ENCODE measurements at places on chromosomes 4 and X. TPM values are rescaled to one million over a fixed set of nuclear protein-coding genes. Genes with fewer than 3 reads are reported as not detected.
A peak's percentile ranks its signal among the peaks of the same experiment; 100 is the strongest.

GRCh38 chrX:114924423-114924822 lies 93.0 kb downstream of the IL13RA2 start:
- DNase-seq = no peak

Gene L1CAM
- total RNA-seq = 0.57 TPM

GRCh38 chr4:169063441-169063840 lies 53.4 kb upstream of the CBR4 start:
- DNase-seq = no peak

Gene ITGB1BP2
- 5.1 TPM for total RNA-seq

DNA sequence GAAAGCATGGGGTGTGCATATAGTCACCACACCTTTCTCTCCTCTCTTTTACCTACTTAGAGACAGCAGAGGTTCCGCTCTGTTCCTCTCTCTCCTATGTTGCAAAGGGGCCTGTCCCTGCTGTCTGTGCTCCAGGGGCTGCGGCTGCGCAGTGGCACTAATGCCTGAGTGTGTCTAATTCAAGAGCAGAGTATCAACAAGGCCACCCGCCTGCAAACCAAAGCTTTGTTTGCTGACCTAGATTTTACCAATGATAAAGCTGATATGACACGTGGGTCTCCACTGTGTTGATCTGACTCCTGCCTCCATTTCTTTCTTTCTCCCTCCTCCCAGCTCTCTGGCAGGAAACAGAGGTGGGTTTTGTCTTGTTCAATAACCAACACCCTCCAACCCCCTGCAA lies 74.9 kb downstream of the NSG1 start:
- DNase-seq = peak; percentile 31

- no peak for DNase-seq
Measured at GRCh38 chr4:7021355-7021754, 21.8 kb upstream of the TADA2B start.

DNA sequence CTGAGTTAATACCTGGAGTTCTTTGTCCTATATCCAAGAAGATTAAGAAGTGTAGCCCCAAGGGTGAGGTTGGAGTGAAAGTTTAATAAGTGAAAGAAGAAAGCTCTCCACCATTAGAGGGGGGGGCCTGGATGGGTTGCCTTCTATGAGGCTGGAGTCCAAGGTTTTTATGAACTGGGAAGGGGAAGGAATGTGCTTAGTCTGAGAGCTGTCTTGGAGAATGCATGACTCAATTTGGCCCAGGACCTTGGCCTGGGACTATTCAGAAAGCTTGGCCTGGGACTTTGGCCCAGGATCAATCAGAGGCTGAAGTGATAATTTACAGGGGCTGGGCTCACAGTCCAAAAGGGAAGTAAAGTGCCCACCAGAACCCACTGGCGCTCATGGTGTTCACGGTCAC lies 1049.0 kb upstream of the GRIA3 start:
- no peak for DNase-seq

Gene TCEAL7
- total RNA-seq = not detected

DNA sequence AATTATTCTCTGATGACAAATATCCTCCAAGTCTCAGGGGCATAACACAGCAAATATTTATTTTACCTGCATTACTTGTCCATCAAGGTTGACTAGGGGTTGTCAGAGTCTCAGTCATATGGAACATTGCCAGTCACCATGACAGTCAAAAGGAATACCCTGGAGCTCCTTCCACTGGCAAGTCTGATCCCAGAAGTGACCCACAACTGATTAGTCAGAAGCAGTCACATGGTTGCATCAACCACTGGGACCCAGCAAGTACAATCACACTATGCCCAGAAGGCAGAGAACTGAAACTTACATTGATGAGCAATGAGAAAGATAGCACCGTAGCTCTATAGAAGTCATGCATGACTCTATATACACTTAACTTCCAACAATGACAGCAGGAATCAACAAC lies 41.9 kb upstream of the SOD3 start:
- no peak for DNase-seq

- DNase-seq = no peak
Measured at GRCh38 chr4:69321153-69321729, 41.0 kb downstream of the UGT2B28 start.

GRCh38 chrX:106894392-106894909 lies 8.7 kb downstream of the RIPPLY1 start:
- DNase-seq = peak; percentile 64

- no peak for DNase-seq
Measured at GRCh38 chrX:104987063-104987462, 233.4 kb downstream of the TEX13A start.

Data from activated naive CD4-positive, alpha-beta T cell treated with anti-CD3 and anti-CD28 coated beads for 36 hours (primary cell).